ENCODE measurements at places on chromosomes 16 and 17.
A peak's percentile ranks its signal among the peaks of the same experiment; 100 is the strongest.

GRCh38 chr17:15270628-15271381 is 5.7 kb upstream of the PMP22 start:
- no peak for DNase-seq

DNA sequence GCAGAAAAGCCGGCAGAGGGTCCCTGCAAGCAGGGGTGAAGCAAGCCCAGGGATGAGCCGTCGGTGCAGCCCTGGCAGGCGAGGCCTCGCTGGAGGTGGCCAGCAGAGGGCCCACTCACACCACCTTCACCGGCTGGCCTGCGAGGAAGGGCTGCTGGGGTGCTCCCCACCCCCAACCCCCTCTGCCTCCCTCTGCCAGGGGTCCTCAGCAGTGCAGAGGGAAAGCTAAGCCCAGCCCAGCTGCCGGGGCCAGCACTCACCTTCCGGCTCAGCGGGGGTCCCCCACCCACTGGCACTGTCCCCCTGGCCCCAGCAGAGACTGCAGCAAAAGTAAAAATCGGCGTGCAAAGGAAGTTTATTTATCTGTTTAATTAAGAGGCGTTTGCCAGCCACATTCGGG is 113.4 kb downstream of the ENGASE start:
- peak; percentile 84 for DNase-seq

DNA sequence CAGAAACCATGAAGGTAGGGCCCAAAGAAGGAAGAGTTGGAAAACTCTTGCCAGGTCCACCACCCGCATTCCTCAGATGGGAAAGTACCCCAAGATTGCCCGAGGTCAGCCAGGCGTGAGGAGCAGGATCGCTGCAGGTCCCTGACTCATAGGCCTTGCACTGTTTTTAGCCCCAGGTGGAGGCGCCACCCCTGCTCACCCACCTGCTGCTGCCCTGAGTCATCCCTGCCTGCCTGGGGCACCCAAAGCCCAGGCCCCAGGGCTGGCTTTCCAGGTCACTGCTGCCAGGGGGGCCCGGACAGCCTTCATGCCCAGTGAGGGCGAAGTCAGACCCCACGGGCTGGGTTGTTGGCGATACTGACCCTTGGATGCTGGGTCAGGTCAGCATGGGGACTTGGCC is 100.9 kb downstream of the AMFR start:
- DNase-seq: no peak

- no peak for DNase-seq
Measured at GRCh38 chr17:61720016-61720795, 129.2 kb upstream of the NACA2 start.

- no peak for DNase-seq
Measured at GRCh38 chr17:27544350-27545131, 86.4 kb upstream of the LGALS9 start.

DNA sequence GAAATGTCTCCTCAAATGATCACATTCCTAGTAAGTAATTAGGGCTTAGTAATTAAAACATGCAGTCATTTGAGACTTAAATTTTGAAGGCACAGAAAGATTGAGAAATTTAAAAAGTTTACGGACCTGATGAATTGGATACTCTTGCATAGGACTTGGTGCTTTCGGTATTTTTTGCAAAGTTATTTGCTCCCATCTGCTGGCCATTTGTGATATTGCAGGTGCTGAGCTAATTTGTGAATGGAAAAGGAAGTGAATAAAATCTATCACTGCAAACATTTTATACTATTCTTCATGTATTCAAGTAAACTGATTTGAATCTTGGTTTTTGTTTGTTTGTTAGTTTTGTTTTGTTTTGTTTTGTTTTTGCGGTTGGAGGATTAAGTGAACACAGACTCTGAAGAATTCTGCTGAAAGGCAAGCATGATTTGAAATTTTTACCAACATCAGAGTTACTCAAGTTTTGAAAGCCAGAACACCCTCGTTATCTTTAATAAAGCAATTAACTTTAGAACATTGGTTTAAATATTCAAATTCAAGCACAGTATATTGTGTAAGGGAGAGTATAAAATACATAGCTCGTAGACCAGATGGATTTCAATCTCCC is 689.5 kb upstream of the RBFOX1 start:
- DNase-seq: peak; percentile 3

GRCh38 chr16:50697881-50698767 is 4.7 kb downstream of the NOD2 start:
- no peak for DNase-seq

- DNase-seq: peak; percentile 11
Measured at GRCh38 chr17:16171613-16172012, 43.7 kb downstream of the NCOR1 start.

GRCh38 chr16:19356024-19356952 is 61.4 kb upstream of the TMC5 start:
- no peak for DNase-seq

DNA sequence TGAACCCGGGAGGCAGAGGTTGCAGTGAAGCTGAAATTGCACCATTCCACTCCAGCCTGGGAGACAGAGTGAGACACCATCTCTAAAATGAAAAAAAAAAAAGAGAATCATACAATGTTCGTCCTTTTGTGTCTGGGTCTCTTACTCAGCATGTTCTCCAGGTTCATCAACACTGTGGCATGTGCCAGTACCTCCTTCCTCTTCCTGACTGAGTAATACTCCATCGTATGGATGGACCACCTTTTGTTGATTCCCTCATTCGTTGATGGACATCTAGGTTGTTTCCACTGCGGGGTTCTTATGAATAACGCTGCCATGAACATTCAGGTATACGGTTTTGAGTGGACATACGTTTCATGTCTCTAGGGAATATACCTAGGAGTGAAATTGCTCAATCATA is 4.1 kb upstream of the HS3ST6 start:
- no peak for DNase-seq

GRCh38 chr17:5854871-5855554 is 215.2 kb upstream of the WSCD1 start:
- DNase-seq: no peak

- no peak for DNase-seq
Measured at GRCh38 chr16:66134875-66135274, 231.6 kb upstream of the CDH5 start.

- no peak for DNase-seq
Measured at GRCh38 chr17:46758614-46759013, 59.9 kb downstream of the WNT3 start.

DNA sequence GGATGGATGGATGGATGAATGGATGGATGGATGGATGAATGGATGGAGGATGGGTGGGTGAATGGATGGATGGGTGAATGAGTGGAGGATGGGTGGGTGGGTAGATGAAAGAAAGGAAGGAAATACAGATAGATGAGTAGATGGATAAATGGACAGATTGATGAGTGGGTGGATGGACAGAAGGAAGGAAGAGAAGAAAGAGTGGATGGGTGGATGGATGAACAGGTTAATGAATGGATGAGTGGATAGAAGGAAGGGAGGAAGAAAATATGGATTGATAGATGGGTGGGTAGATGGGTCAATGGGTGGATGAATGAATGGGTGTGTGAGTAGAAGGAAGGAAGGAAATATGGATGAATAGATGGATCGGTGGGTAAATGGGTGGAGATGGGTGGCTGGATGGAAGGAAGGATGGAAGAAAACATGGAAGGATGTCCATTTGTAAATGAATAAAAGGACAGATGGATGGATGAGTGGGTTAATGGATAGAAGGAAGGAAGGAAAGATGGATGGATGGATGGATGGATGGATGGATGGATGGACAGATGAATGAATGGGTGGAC is 97.3 kb upstream of the TNRC6C start:
- no peak for DNase-seq

DNA sequence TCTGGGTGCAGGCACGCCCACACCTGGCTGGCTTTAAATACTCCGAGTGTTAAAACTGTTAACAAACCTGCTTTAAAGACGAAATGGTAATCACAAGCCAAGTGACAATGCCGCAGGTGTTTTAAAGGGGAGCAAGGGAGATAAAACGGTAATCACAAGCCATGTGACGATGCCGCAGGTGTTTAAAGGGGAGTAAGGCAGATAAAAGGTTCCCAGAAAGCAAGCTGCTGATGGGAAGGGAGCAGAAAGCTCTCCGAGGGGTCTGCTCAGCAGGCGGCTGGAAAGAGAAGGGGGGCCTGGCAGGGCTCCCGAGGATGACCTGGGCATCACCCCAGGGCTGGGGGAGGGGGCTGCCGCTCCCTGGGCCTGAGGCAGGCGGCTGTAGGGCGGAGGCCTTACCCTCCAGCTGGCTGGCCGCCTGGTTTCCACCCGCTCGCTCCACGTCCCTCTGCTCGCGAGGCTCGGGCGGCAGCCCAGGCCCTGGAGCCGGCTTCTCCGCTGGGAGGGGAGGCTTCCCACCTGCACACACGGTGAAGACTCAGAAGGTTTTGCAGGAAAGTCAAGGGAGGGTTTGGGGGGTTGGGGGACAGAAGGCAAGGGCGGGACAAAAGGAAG is 12.1 kb downstream of the NDUFAF8 start:
- DNase-seq: no peak

GRCh38 chr17:2688351-2689342 is 22.9 kb downstream of the CLUH start:
- DNase-seq: no peak

DNA sequence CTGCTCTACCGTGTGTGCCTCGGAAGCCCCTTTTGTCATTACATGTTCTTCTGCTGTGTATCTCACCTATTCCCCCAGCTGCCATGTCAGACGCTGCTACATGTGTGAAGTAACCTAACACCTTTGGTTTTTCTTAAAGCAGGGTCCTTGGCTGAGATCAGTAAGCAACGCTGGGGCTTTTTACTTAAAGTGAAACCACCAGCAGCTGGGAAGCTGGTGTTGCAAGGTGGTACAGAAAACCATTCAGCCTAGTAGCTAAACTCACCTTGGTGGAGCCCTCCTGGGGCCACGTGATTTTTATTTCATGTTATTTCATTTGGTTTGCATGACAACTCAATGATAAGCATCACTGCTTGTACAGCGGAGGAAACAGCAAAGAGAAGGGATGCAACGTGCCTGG is 62.6 kb downstream of the PLCG2 start:
- DNase-seq: no peak

GRCh38 chr16:65222536-65222935 is 100.7 kb upstream of the CDH11 start:
- DNase-seq: no peak

DNA sequence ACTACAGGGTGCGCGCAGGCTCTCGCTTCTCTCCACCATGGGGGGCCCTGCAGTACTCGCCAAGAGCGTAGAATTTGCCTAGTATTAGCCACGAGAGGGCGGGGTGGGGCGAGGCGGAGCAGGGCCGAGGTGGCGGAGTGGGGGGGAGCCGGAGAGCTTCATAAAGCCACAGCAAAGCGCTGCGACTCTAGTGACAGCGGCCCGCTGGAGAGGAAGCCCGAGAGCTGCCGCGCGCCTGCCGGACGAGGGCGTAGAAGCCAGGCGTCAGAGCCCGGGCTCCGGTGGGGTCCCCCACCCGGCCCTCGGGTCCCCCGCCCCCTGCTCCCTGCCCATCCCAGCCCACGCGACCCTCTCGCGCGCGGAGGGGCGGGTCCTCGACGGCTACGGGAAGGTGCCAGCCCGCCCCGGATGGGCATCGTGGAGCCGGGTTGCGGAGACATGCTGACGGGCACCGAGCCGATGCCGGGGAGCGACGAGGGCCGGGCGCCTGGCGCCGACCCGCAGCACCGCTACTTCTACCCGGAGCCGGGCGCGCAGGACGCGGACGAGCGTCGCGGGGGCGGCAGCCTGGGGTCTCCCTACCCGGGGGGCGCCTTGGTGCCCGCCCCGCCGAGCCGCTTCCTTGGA is at the start of gene TBX21:
Gene TBX21, plus strand, starts transcription at position 190 of the 627 bp plus-strand sequence. Its CDS starts 219 bp downstream, at position 409.
- DNase-seq: peak; percentile 77

GRCh38 chr17:29136998-29137730 is 43.0 kb downstream of the MYO18A start:
- DNase-seq: no peak

DNA sequence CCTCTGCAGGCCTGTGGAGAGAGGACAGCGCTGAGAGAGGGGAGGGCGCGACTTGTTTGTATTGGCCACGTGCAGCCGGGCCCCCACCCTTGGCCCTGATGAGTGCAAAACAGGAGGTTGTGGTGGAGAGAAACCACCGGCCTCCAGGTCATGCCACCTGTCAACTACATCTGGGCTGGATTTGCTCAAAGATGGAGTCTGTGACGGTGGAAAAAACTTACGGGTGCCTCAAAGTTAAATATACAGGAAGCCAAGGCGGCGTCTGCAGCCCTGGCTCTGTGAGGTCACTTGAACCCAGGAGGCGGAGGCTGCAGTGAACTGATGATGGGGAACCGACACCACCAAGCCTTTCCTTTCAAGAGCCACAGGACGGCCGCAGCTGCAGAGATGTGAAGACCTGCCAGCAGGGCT is 15.7 kb downstream of the C16orf74 start:
- DNase-seq: no peak

DNA sequence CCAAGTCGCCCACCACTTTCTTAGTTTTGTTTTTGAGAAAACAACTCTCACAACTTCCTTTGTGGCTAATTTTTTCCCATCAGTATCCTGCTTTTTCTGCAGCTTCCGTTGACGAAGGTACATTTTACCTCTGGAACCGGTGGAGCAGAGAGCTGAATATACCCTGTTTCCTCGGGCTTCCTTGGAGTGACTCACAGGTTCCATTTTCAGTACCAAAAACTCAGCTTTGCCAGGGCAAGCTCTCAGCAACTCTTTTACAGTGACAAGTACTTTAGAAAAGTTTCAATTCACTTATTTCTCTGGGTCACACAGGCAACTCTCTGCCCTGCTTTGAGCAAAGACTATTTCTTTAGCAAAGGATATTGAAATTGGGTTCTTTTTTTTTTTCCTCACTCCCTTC is 318.9 kb downstream of the SNX29 start:
- DNase-seq: no peak

DNA sequence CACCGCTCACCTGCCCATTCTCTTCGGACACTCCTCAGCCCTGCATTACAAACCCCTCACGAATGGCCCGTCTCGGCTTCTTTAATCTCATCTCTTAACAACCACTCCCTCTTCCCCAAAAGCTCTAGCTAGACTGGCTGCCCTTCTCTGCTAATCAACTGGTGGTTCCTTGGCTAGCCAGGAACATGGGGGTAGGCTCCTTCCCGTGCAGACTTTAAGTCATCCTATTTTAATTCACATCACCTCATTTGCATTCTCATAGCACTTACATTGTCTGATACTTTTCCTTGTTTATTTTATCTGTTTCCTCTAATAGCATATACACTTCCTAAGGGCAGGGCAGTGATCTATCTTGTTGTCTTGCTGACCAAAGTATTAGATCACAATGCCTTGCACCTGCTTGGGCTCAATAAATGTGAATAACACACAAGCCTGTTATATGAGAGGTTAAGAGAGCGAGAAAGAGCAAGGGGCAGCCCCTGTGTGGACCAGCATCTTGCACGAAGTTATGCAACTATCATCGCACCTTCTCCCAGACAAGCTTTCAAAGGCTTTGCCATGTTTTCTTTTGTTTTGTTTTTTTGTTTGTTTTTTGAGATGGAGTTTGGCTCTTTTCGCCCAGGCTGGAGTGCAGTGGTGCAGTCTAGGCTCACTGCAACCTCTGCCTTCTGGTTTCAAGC is 9.8 kb downstream of the TP53 start:
- DNase-seq: no peak

- no peak for DNase-seq
Measured at GRCh38 chr17:35811759-35812158, 2.5 kb downstream of the TAF15 start.

GRCh38 chr17:78822552-78822951 is 18.1 kb downstream of the USP36 start:
- DNase-seq: no peak

Data from HuH-7.5 (cell line).